ENCODE measurements at places on chromosomes 11 and 22.

GRCh38 chr11:80559942-80560341 is 1119.1 kb upstream of the TENM4 start:
- no peak for DNase-seq

- DNase-seq: no peak
Measured at GRCh38 chr11:2385156-2386151, 8.3 kb downstream of the CD81 start.

GRCh38 chr22:40979871-40980270 is 28.7 kb downstream of the RBX1 start:
- no peak for DNase-seq

GRCh38 chr11:63922673-63923192 is 5.8 kb upstream of the RCOR2 start:
- DNase-seq: no peak

- no peak for DNase-seq
Measured at GRCh38 chr22:43919106-43919973, 4.3 kb upstream of the PNPLA3 start.

DNA sequence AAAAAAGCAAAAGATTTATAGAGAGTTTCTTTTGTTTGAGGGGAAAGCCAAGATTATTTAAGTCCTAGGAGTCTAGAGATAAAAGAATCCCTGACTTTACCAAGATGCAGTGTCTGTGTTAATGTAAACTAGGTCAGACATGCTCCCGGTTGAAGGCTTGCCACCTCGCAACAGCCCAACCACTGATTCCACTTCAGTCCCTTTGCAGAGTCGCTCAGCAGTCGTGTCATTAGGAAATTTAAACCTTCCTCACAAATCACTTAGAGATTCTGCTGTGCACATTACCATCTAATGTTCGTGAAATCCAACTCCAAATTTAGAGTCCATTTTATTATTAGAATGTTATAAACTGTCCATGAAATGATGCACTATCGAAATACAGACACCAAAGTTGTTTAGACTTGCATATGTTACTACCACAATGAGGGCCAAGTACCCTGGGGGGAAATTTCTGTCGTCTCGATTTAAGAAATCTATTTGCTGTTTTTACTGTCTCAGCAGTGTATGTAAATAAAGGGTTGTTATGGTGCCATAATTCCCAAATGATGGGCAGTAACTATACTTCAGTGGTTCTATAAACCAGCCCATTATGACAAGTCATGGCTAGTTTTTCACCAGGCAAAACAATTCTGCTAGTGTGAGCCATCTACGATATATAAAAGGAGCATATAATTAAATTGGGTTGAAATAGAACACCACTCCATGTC is 101.4 kb upstream of the MTNR1B start:
- DNase-seq: no peak

GRCh38 chr22:32623943-32624342 is 149.3 kb downstream of the FBXO7 start:
- DNase-seq: no peak

GRCh38 chr11:77560605-77561004 is 29.1 kb upstream of the AQP11 start:
- peak; percentile 12 for DNase-seq

DNA sequence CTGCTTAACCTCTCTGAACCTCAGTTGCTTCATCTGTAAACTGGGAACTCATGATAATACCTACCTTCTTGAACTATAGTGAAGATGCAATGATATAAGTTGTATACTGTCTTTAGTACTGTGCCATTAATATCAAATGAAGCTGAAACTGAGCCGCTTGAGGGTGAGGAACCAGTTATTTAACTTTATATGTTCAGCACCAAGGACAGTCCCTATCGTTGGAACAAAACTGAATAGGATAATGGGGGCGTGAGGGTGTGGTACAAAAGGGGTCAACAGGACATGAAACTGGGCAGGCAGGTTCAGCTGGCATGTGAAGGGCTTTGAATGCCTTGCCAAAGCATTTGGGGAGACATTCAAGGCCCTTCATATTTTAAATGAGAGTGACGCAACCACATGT is 112.6 kb downstream of the C11orf91 start:
- DNase-seq: no peak

- no peak for DNase-seq
Measured at GRCh38 chr11:75800136-75800675, 14.8 kb upstream of the UVRAG start.

- no peak for DNase-seq
Measured at GRCh38 chr11:119051440-119052162, 5.4 kb downstream of the HYOU1 start.

GRCh38 chr22:25736378-25737011 is 5.5 kb upstream of the MYO18B start:
- DNase-seq: no peak

DNA sequence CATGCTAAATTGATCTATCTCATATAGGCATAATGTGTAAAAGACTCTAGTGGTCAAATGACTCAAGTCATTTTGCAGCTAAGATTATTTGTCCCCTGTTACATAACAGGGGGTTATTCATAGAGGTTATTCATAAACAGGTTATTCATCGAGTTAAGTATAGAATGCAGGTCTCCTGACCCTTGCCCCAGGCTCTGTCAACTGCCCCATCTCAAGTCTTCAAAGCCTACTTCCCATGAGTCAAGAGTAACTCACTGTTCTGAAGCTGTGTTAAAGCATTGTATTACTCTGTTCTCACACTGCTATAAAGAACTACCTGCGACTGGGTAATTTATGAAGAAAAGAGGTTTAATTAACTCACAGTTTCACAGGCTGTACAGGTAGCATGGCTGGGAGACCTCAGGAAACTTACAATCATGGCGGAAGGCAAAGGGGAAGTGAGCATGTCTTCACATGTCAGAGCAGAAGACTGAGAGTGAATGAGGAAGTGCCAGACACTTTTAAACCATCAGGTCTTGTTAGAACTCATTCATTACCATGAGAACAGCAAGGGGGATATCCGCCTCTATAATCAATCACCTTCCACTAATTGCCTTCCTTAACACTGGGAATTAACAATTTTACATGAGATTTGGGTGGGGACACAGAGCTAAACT is 226.2 kb upstream of the BLID start:
- DNase-seq: no peak

- peak; percentile 18 for DNase-seq
Measured at GRCh38 chr11:134634897-134635831, 223.1 kb upstream of the B3GAT1 start.

DNA sequence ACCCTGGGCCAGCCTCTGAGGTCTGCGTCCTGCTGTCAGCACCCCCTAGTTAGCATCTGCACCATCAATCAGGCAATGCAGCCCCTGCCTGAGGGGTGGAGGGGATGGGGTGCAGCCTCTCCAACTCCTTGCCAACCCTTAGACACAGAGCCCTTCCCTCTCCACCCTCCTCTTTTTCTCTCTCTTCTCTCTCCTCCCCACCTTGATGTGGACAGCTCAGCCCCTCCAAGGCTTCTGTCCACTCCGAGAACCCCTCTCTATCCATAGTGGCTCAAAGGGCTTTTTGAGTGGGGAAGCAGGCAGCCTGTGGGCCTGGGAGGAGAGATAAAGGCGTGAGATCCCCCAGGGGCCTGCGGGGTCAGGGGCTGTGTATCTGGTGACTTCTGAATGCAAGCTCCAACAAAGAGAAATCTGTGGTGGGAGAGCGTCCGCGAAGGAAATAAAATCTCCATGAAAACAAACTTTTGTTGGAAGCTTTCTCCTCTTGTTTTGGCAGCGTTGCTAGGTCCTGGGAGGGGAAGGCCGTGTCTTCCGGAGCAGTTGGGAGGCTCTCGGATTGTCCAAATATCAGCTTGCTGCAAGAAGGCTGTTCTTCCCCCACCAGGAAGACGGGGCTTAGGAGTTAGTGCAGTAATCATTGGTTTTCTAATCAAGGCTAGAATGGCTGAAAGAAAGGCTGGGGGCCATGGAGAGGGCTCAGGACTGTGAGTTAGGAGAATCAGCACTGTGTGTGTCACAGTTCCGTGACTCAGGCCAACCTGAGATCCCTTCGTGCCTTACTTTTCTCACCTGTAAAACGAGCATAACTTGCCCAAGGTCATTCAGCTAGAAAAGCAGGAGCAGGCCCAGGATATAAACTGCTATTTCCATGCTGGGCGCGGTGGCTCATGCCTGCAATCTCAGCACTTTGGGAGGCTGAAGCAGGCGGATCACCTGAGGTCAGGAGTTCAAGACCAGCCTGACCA is 50.3 kb downstream of the PKNOX2 start:
- DNase-seq: no peak

- no peak for DNase-seq
Measured at GRCh38 chr11:102831489-102832440, 11.6 kb downstream of the MMP3 start.

GRCh38 chr11:104090767-104091166 is 54.3 kb downstream of the DDI1 start:
- no peak for DNase-seq

GRCh38 chr22:41603873-41604332 is 14.3 kb upstream of the PMM1 start:
- DNase-seq: no peak

DNA sequence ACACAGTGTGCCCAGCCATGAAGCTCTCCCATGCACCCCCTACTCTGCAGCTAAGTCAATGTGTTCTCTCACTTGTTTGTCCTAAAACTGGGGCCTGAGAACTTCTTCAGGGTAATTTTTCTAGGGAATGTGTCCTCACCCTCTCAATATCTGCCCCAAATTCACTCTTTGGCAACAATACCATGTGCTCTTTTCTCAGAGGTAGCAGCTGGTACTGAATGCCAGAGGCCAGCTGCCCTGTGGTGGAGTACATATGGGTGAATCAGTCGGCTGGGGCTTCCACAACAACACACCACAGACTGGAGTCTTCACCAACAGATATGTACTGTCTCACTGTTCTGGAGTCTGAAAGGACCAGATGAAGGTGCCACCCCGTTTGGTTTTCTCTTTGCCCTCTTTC is 97.7 kb upstream of the TOP3B start:
- no peak for DNase-seq

- DNase-seq: no peak
Measured at GRCh38 chr11:100753172-100753543, 66.1 kb downstream of the ARHGAP42 start.

GRCh38 chr11:62463121-62463542 is 44.3 kb downstream of the SCGB1A1 start:
- no peak for DNase-seq

GRCh38 chr11:125211948-125212340 is 47.4 kb downstream of the PKNOX2 start:
- DNase-seq: no peak

DNA sequence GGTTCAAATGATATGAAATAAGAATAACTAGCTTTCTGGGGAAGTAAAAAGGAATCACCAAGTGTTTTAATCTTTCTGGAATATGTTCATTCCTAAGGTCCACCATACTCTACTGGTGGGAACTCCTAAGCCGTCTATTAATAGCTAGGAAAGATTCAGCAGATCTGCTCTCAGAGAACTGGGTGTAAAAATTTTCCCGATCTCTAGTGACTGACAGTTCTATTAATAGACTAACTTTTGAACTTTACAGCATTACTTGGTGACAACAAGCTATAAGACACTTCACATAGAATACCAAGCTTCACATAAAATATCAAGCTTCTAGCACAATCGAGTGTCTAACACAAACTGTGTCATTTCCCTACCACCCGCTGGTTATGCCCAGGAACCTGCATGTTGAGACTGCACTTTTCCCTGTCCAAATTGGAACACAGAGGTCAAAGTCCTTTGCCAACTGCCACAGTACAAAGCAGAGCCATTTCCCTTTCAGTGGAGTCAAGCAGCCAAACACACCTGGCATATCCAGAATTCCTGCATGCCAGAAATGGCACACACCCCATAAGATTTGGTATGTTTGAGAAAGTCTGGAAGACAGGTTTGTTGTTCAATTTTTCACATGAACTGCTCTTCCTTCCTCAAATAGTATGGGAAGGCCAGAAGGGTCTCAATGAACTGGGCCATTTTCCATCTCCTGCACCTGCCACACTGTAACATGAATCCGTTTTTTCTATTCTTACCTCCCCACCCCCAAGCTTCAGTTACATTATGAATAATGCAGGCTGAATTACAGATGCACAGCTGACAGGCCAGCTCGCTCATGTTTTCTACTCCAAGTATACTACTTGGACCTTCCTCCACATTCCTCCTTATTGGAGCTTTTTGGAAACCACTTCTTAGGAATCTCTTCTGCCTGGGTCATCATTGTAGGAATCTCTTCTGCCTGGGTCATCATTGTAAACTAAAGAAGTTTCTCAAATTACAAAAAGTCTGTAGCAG is 3.7 kb downstream of the OSBP start:
- no peak for DNase-seq

Data from SW 1271 (cell line).